ENCODE measurements at places on chromosomes 11 and 22.

DNA sequence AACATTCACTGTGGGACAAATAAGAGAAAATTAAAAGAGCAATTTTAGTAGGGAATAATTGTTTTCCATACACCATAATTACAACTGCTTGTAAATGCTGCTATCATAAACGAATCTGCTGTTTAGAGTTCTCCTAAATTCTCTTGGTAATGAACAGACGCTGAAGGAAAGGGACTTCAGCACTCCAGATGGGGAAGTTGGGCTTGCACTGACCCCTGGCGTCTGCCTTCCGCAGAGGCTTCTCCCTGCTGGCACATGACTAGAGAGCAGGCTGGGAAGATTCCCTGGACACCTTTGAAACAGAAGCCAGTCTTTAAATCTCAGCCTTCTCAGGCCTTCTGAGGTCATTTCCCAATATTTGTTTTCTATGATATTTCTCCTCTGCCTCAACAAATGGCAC is 84.1 kb downstream of the NXPE2 start:
- peak; percentile 14 for DNase-seq

DNA sequence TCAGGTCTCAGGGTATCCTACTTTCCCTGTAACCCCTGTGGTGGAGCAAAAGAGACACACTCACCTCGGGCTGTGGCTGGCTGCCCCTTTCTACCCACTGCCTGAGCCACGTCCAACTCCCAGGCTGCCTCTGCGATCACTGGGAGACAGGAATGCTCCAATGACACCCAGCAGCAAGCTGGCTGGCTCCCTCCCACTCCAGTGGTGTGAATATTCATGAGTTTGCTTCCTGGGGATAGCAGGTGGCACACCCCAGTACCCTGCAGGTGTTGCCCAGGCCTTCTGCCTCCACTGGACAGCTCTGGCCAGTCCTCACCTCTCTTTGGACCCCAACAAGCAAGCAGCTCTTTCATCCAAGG is 9.7 kb downstream of the GAL3ST1 start:
- DNase-seq, result no peak

GRCh38 chr11:78733031-78733430 is 158.4 kb upstream of the NARS2 start:
- DNase-seq, result no peak

- peak; percentile 59 for DNase-seq
Measured at GRCh38 chr11:69640260-69640994, 529 bp upstream of the CCND1 start.

DNA sequence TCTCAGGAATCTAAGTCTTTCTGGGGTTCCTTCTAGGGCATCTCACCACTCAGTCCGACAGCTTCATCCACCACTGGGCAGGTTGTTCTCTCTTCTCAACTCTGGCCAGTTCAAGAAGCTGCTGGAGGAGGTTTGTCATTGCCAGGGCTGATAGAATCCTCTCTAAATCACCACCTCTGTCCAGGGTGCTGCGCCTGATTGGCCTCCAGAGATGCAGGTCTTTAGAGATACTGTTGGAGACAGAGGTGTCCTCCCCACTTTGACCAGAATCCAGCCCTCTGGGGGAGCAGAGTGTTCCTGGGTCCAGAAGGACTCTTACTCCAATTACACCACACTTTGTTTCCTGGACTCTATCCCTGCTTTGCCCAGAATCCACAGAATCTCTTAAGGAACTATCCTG is 90.2 kb downstream of the NELL1 start:
- no peak for DNase-seq

DNA sequence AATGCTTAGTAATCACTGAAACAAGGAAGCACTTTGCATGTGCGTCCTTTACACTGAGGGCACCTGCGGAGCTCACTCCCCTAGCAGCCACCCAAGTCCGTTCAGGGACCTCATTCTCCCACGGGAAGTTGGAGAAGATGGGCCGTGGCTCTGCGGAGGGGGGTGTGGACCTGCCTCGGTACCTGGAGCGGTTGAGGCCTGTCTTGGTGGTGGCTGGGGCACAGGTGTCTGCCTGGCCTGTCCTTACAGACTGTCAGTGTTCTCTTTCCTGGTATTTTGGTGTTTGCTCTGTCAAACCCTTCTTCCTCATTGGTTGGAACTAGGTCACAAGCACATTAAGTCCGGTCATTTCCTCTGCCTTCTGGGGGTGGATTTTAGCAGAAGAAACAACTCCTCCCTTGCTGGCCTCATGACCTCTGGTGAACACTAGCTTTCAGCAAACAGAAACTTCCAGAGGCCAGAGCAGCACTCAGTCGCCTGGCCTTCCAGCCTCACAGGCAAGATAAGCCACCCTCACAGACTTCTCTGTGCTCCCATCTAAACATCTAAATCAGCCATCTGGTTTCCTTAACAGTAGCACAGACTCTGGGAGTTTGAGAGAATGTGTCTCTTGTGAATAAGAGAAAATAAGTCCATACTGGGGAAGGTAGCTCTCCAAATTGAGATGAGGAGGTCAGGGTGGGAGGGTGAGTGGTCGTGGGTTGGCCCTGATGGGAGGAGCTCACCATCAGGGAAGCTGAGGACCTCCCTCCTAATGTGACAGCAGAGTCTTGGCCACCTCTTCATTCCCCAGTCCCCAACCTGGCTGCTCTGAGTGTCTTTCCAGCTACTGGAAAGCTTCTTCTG is 8.6 kb downstream of the SNAP29 start:
- DNase-seq, result peak; percentile 62

DNA sequence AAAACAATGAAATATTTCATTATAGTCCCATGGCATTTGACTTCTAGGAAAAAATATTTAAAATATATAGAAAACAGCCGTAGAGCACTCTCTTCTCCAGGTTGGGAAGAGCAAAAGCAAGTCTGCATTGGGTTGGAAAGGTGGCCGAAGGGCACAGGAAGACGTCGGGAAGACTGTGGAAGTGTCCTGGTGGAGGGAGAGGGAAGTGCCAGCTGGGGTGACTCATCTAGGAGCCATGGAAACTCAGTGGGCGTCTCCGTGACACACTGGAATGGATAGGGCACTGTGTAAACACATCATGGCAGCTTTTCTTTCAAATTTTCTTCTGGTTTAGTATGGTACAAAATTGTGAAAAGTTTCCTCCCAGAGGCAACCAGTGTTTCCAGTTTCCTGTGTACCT is 12.7 kb downstream of the GTPBP1 start:
- DNase-seq, result peak; percentile 64

GRCh38 chr11:125618383-125618782 is 6.6 kb upstream of the CHEK1 start:
- DNase-seq, result no peak

- no peak for DNase-seq
Measured at GRCh38 chr11:89181111-89181510, 3.4 kb downstream of the TYR start.

DNA sequence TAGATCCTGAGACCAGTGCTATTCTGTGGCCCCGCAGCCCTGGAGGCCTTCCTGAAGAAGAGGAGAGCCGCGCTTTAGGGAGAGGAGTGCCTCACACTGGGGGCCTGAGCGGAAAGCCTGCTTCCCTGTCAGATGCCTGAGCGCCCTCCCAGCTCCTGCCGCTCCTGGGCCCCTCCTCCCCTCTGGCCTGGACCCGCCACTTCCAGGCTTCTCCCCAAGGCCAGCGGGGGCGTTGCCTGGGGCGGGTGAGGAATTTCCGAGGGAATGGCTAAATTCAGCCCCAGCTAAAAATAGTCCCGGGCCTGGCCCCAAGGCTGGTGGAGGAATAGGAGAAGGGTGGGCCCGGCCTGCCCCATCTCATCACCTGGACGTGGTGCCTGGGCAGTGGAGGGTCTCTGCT is 15.4 kb downstream of the ARHGEF17 start:
- no peak for DNase-seq

GRCh38 chr11:123477205-123477907 is 47.3 kb downstream of the GRAMD1B start:
- no peak for DNase-seq

DNA sequence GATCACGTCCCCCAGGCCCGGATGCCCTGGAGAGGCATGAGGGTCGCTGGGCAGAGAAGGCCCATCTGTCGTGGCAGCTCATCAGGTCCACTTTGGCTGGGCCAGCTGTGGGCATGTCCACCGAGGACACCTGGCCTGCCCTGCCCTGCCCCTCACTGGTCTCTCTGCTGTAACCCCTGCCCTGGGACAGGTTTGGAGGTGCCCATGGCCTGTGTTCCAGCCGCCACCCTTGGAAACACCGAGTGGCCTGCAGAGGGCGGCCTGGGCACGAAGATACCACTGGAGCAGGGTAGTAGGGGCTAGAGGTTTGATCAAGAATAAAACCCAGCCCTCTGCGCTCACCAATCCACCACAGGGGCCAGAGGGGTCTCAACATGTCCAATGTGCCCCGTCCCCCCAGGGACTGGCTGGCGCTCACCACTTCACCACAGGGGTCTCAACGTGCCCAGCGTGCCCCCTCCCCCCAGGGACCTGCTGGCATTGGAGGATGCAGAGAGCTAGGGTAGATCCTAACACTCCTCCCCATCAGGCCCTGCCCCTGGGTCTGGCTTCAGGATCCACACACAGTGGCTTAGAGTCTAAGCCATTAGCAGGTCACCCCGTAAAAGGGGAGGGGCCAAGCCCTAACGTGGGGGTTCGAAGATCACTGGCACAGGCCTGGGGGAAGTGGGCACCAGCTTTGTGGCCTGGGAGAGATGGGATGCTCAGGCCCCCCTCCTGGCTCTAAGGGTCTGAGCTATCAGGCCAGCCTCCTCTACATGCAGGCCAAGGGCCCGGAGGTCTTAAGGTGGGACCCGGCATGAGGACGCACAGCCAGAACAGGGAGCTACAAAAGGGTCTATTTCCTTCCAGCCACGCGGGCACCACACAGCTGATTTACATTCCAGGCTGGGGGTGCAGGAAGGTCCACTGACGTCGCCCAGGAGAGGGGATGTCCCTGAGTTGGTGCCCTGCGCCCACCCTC is 1.3 kb upstream of the HDAC10 start:
- no peak for DNase-seq

DNA sequence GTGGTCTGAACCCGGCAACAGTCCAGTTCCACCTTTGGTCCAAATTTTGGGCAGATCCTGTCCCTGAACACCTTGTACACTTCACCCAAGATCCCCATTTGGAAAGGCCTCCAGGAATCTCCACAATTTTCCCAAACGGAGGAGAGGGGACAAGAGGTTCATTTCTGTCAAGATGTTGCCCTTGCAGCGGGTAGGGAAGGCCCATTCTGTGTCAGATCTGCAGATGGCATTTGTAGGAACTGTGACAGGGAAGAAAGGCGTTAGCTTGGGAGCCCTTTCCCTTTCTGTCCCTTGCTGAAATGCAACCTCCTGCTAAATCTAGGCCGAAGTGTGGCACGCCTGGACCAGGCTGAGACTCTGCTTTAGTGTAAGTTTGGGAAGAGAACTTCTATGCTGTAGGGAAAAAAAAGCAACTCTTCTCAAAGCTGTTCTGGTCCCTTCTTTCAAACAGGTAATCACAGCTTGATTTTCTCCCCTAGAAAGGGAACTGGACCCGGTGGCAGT is 86.0 kb downstream of the SCN3B start:
- DNase-seq, result no peak

- no peak for DNase-seq
Measured at GRCh38 chr11:72578991-72579815, 95.0 kb downstream of the PDE2A start.

GRCh38 chr22:48869788-48870187 is 957.9 kb downstream of the BRD1 start:
- no peak for DNase-seq

- DNase-seq, result no peak
Measured at GRCh38 chr11:119759324-119759723, 30.3 kb upstream of the NECTIN1 start.

DNA sequence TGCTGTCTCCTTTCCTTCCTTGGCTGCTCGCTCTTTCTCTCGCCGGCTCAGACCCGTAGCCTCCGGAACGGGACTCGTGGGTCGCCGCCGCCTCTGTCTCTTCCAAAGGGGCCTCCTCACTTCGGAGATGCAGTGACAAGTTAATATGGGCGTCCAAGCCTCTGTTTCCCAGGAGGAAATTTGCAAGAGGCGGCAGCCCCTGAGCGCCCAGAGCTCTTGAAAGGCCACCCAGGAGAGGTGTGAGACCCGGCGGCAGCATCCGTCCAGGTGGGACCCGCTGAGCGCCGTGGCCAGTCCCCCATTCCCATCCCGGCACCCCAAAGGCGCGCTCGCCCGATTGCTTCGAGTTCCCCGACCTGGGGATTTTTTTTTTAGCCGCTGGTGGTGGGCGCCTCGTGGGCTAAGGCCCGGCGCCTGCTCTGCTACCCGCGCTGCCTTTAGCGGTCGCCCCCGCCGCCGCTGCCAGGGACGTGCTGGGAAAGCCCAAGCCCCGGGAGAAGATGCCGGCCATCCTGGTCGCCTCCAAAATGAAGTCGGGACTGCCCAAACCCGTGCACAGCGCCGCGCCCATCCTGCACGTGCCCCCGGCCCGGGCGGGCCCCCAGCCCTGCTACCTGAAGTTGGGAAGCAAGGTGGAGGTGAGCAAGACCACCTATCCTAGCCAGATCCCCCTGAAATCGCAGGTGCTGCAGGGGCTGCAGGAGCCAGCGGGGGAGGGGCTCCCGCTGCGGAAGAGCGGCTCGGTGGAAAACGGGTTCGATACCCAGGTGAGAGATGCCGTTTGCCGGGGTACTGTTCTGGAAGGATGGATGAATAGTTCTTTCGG is 772 bp downstream of the NAV2 start:
- no peak for DNase-seq

DNA sequence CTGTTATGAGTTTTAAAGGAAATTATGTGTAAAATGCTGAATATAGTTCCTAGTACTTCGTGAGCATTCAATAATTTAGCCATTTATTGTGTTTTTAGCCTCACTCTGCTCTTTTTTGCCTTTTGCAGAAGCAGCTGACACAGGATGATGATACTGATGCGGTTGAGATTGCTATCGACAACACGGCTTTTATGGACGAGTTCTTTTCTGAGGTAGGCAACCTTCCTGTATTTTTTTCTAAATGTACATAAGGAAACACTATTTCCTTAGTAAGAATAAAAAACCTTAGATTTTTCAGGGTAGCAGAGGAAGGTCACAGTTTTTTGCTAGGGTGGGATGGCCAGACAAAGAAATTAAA is 17.9 kb downstream of the STX3 start:
- DNase-seq, result no peak

- no peak for DNase-seq
Measured at GRCh38 chr11:77351281-77351886, 49.9 kb upstream of the GDPD4 start.

DNA sequence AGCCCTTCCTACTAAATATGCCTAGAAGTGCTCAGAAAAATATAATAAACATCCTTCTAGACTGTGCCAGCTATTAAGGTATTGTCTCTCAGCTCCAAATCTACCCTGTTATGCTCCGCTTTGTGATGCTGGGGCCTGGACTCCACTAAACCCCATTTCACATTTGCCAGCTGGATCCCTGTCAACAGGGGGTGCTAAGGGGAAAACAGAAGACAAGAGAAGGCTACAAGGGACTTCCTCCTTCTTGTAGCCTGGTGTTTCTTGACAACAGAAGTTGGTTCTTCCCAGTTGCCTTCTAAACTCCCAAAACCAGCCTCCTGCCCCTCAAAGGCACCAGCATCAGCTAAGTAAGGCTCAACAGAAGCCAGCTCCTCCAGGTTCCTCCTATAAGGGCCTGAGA is 5.2 kb downstream of the NUMA1 start:
- no peak for DNase-seq

DNA sequence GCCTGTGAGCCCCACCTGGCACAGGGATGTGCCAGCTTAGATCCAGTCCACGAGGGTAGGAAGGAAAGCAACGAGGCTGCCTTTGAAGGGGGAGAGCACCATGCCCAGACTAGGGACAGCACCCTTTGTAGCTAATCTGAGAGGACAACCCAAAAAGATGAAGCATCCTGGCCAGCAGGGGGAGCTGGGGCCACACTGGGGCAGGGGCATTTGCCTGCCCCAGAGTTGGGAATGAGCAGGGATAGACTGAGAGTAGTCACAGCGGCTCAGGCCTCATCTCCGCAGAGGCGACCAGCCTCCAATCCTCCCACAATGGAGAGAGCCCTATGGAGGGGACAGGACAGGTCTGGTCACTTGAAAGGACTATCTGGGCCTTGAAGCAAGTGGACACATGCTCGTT is 16.4 kb downstream of the LMO1 start:
- no peak for DNase-seq

All from foreskin melanocyte (primary cell).